ENCODE measurements at places on chromosomes 7 and 10. TPM values are rescaled to one million over a fixed set of nuclear protein-coding genes. Genes with fewer than 3 reads are reported as not detected.

KLF14 gene
- total RNA-seq = not detected

UCN3 gene
- not detected for total RNA-seq

POLR2J2 gene
- 21.5 TPM for total RNA-seq

LRIT1 gene
- total RNA-seq = not detected

METTL27 gene
- total RNA-seq = 1.8 TPM

ZNF487 gene
- total RNA-seq = 1.8 TPM

DNA sequence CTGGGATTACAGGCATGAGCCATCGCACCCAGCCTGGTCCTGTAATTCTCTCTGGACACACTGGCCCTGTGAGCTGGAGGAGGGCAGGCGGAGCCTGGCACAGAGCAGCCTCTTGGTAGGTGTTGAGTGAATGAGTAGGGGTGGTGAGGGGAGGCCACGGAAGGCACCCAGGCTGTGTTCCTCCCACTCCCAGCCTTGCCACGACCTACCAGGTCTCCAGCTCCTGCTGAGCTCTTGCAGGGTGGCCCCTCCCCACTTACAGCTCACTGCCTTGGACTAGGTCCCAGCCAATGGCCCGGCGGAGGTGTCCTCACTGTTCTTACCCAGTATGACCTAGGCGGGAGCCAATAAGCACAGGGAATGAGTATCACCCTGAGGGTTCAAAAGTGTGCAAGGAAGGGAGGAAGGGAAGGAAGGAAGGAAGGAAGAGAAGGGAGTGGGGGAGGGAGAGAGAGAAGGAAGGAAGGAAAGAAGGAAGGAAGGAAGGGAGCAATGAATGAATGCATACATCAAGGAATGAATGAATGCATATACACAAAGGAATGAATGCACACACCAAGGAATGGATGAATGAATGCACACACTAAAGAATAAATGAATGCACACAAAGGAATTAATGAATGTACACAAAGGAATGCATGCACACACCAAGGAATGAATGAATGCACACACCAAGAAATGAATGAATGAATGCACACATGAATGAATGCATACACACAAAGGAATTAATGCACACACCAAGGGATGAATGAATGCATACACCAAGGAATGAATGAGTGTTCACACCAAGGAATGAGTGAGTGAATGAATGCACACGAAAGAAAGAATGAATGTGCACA, 45.5 kb downstream of the GTF2IRD1 start:
- no peak for DNase-seq

DNA sequence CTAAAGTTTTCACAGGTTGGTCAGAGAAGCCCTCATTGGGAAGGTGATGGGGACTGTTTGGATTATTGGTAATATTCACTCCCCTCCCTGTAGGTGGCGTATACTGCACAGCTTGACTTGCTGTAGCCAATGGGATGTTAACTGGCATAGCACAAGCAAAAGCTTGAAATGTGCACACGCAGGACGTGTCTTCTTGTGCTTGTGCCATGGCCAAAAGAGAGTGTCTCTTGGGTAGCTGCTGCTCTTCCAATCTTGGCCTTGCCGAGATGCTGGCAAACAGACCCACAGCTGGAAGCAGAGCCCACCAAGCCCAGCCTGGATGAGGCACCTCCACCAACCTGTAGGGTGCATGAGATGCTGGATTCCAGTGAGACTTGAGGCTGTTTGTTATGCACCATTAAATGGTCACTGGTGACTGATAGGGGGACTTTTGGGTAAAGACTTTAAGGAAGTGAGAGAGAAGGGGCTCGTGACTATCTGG, 266.0 kb downstream of the GRID1 start:
- no peak for DNase-seq

DNA sequence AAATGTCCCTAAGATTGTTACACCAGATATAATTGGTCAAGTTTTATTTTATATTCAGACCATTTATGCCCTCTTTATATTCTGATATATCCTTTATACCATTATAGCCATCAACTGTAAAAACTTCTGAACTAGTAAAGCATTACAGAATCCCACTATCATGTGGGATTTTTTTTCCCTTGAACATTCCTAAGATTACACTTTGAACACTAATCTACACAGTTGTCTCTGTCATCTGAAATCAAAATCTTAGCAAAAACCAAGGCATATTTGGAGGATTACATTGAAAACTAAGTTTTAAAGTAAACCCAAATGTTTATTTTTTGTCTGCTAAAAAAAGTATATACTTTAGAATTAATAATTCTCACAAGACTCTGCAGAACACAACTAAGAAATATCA, 116.2 kb upstream of the GPR22 start:
- no peak for DNase-seq

DNA sequence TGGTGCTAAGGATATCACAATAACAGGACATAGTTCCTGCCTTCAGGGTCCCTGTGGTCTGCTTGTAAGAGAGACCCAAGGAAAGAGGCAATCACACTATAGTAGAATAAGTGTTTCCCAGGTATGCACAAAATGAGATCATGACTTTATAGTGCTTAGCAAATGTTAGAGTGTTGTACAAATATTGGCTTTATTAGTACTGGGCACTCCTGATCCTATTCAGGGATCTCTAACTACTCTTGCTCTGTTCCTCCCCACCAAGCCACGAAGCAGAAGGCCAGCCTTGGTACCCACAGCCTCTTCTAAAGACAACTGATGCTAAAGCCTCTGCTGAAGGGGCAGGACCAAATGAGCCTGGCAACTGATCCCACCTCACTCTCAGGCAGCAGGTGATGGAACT, 75.1 kb downstream of the HERPUD2 start:
- no peak for DNase-seq

GRCh38 chr10:132455441-132455971, 58.5 kb downstream of the PWWP2B start:
- no peak for DNase-seq

GRCh38 chr7:22110227-22110839, 164.6 kb upstream of the CDCA7L start:
- DNase-seq = peak; percentile 55

DNA sequence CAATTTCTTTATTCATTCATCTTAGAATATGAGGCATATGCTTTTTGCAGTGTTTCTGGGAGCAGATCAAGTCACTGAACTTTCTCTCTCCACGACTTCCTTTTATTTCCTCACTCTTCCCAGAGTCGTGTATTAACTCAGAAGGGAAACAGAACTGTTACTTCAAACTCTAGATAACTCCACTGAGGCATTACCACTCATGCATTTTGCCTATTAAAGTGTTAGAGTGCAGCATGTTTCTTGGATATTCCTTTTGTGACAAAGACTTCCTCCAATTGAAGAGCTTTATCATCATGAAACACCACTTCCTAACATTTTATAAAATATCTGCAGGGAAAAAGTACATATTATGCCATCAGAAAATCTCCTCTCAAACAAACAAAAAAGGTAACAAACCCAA, 797.4 kb upstream of the COBL start:
- DNase-seq = no peak

DNA sequence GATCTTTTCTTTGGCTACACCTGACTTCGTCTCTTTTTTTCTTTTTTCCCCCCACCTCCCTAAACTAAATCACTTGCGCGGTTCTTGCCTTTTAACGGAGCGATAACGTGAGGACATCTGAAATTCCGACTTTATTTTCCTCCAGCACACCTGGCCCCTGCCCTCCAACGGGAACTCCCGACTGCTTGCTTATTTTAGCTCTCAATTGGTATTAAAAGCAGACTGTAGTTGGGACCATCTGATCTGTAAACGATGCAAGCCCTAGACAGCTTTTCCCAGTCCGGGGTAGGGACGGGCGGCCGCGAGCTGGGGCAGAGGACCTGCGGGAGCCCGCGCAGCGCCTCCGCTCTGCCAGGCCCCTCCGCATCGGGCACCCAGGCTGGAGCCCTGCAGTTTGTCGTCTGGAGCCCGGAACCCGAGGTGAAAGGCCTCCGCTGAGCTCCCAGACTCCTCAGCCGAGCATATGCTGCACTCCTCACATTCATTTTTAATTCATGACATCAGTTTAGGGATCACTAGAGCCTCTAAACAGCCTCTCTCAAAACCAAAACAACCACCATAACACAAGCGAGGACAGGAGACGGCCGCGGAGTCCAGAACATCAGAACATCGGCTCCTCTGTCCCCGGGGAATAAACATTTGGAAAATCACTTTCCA, 10.0 kb upstream of the EMX2 start:
- DNase-seq = no peak

DNA sequence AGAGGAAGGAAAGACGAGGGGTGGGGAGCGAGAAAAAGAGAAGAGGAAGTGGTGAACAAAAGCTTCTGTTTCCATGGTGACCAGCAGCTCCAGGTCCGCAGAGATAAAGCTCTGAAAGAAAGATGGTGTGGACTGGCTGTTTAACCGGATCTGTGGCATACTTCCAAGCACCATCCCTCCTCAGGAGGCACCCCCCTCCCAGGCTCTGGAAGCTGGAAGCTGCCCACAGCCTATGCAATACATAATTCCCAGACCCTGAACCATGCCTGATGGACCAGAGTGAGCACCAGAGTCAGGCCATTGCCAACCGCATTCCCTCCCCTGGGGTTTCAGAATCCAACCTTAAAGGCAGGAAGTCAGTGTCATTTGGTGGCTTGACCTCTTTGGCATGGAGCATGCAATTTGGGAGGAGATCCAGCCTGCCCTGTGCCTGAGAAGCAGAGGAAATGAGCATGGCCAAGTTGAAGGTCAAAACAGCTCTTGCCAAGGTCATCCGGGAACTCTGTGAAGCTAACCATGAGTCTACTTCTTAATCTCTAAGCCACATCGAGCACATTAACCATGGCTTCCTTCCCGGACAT, 22.2 kb upstream of the CPXM2 start:
- DNase-seq = no peak

- DNase-seq = no peak
Measured at GRCh38 chr10:73997461-73997786, 492 bp upstream of the VCL start.

DNA sequence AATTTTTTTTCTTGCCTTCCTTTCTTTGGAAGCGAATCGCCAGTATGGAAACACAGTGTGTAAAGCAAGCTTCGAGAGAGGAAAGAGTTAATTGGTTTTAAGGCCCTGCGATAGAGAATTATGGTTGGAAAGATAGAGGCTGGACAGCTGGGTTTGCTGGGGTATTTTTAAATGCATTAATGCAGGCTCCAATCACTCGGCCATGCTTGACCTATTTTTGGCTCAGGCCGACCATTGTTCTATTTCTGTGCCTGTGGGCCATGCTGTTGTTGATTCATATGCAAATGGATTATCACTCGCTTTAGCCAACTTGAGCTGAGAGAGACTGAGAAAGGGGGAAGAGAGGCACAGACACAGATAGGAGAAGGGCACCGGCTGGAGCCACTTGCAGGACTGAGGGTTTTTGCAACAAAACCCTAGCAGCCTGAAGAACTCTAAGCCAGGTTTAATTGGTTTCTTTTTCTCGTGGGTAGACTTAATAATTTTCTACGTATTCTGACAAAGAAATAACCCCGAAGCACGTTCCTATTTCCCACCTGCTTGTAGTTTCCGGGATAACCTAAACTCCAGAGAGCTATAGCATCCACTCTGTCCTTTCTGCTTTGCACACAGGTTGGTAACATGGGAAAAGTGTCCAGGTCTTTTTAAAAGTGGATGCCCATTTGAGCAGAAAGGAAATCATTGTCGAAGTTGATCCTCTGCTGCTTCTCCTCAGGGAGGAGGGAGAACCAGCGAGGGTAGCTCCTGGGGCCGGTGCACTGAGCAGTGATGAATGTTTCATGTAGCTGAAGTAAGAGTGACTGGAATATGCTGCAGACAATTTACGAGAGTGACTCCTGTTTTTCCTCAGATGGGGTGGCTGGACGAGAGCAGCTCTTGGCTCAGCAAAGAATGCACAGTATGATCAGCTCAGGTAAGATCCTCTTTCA, at the start of gene HDAC9:
Gene HDAC9 (plus strand): TSS at position 338 of the 929 bp plus-strand sequence. CDS start 554 bp downstream, at position 892.
- DNase-seq = no peak

DNA sequence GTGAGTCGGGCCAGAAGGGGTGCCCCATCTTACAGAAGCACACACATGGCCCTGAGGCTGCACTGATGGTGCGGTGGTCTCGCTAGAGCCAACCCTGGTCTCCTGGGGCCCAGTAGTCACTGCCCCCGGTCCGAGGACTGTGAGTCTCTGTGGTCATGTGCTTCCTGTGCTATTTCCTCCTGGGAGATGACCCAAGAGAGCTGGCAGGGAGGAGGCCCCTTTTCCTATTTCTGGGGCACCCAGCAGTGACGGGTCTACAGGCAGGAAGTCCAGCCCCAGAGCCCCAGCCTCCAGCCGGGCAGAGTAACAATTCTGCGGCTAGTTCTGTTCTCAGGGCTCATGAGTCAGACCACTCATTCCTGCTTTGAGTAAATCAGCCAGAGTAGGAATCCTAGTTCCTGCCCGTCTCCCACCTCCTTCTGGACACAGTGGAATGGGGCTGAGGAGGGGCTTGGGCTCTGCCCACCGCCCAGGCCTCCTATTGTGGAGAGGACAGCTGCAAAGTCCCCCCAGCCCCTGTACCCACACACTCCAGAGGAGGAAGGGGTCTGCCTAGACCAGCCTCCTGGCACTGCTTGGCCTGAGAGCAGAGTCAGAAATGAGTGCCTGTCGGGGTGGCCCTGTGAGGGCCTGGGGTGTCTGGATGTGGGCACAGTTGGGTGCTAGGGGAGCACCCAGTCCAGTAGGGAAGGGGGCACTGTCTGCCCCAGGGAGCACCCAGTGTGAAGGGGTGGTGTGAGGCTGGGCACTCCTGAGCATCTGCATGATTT, 80.5 kb upstream of the PPIF start:
- no peak for DNase-seq
